ENCODE measurements at places on chromosomes 4 and X. TPM values are rescaled to one million over a fixed set of nuclear protein-coding genes. Genes with fewer than 3 reads are reported as not detected.
A peak's percentile ranks its signal among the peaks of the same experiment; 100 is the strongest.

DNA sequence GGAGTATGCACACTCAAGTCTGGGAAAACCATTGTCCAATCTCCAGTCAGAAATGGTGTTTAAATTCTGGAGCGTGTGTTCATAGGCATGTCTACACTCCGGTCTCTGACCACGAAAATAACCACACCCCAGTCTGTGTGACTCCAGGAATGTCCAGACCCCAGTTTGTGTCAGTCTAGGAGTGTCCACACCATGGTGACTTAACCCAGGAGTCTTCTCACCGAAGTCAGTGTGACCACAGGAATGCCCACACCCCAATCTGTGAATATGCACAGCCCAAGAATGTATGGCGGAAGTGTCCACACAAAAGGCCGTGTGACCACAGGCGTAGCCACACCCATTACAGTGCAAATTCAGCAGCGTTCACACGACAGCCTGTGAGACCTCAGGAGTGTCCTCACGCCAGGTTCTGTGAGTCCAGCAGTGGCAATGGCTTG, 11.4 kb downstream of the FTSJ1 start:
- DNase-seq: no peak
- no peaks in the 10 kb centered on the region for H3K4me1 ChIP-seq
- peaks cover 4% of the 10 kb centered on the region for H3K36me3 ChIP-seq
- no peaks in the 10 kb centered on the region for H3K27me3 ChIP-seq

DNA sequence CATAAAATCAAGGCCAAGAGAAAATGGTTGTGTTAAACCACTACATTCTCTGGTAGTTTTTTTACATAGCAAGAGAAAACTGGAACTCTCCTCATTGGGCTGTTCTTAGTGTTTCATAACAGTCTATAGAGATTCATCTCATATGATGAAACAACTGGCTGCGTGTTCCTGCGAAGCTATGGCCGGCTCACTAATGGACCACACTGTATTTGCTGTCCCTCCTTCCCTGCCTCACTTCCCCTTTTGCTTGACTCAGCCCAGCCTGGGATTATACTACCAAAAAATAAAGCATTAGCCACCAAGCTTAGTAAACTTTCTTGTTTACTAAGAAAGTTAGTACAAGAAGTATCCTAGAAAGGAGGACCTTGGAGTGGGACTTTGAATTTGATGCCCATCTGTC, 31.6 kb upstream of the LSM6 start:
- H3K27ac ChIP-seq: no peak overlapping the region
- H3K36me3 ChIP-seq: no peaks in the 10 kb centered on the region
- no peak for DNase-seq
- H3K4me1 ChIP-seq: no peaks in the 10 kb centered on the region

GRCh38 chrX:19627533-19627932, 112.2 kb upstream of the MAP3K15 start:
- H3K4me1 ChIP-seq: peaks cover 67% of the 10 kb centered on the region
- DNase-seq: peak; percentile 22
- H3K27me3 ChIP-seq: no peaks in the 10 kb centered on the region
- H3K4me3 ChIP-seq: no peak overlapping the region
- peaks cover 35% of the 10 kb centered on the region for H3K36me3 ChIP-seq

DNA sequence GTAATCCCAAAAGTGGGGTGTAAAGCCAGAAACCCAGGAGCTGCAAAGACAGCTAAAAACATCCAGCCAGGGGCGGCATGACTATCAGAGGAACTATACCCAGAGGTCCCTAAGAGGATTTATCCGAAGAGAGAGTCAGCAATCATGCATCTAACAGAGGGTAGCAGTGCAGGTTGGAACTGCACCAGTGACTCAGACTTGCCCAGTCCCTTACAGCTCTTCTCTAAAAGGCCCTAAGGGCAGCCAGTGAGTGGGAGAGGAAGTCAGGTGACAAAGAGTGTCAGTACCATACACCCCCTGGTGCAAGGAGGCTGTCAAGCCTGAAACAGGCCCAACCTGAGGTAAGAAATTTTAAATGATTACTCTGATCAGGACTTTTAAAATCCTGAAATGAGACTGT, 88.1 kb downstream of the CAMK2D start:
- peak; percentile 59 for DNase-seq
- H3K4me3 ChIP-seq: no peak overlapping the region
- no peaks in the 10 kb centered on the region for H3K27me3 ChIP-seq
- peaks cover 36% of the 10 kb centered on the region for H3K4me1 ChIP-seq
- peak overlapping the region; percentile 64 for H3K27ac ChIP-seq
- peaks cover 31% of the 10 kb centered on the region for H3K36me3 ChIP-seq

DNA sequence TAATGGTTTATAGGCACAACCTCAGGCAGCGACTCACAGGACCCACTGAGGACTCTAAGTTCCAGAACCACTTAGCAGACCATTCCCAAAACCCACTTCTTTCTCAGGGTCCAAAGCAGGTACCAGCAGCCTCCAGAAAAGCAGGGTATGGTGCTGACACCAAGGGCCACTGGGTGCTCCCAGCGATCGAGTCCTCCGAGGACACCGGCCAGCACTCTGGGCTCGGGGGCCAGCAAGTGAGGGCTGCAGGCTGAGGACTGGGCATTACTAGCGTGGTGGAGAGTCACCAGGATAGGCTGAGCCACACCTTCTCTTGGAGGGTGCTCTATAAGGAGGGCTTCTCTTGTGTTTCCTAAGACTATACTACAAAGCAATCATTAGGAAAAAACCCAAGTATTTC, 19.3 kb downstream of the LETM1 start:
- H3K27me3 ChIP-seq: no peaks in the 10 kb centered on the region
- H3K36me3 ChIP-seq: peaks cover 48% of the 10 kb centered on the region
- no peak overlapping the region for H3K4me3 ChIP-seq
- no peak for DNase-seq

DNA sequence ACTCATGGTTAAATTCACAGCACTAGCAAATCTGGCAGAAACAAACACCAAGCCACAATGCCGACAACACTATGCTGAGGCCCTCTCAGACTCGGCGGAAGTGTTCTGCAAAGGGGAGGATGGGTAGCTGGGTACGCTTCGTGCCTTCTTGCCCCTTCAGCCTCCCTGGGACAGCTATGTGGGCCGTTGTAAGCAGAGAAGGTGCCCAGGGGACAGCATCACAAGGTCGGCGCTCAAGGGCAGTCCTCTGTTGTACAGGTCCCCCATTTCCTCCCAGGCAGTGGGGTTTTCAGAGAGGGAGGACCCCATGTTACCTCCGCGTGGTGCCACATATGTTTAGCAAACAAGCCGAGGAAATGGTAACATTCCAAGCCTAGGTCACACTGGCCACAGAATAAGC, 173.6 kb downstream of the AFAP1 start:
- peaks cover 23% of the 10 kb centered on the region for H3K4me1 ChIP-seq
- no peak overlapping the region for H3K4me3 ChIP-seq
- H3K36me3 ChIP-seq: no peaks in the 10 kb centered on the region
- H3K27me3 ChIP-seq: no peaks in the 10 kb centered on the region
- no peak for DNase-seq

DNA sequence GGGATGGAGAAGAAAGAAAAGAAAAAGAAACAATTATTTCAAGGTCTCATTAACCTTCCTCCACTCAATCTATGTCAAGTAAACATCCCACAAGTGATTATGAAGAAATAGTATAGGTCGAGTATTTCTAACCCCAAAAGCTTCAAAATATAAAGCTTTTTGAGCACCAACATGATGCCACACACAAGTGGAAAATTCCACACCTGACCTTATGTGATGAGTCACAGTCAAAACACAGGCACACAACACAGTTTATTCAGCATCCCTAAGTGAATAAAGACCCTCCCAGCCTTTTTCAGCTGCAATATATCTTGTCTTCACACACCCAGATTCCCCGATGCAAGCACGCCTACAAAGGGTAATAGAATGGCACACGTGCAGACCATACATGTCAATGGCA, 51.7 kb upstream of the VEGFC start:
- H3K27me3 ChIP-seq: no peaks in the 10 kb centered on the region
- H3K4me1 ChIP-seq: no peaks in the 10 kb centered on the region
- no peak overlapping the region for H3K4me3 ChIP-seq
- H3K27ac ChIP-seq: no peak overlapping the region
- no peak for DNase-seq

DNA sequence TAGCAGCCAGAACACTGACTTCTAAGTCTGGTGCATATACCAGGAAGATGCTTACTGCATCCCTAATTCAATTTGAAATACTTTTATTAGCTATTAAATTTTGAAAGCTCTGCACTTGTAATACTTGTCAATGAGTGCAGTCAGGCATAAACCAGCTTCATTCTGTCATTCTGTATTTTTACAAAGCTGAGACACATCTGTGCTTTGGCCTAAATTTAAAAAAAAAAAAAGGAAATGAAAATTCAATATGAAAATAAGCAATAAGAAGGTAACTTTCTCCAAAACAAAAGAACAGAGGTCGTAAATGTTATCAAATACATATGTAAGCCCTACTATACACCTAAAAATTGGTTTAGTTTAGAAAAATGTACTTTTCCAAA, 7.0 kb downstream of the SMIM14 start:
- H3K4me1 ChIP-seq: peaks cover 3% of the 10 kb centered on the region
- peaks cover 10% of the 10 kb centered on the region for H3K27me3 ChIP-seq
- H3K4me3 ChIP-seq: no peak overlapping the region
- no peaks in the 10 kb centered on the region for H3K36me3 ChIP-seq
- no peak for DNase-seq

DNA sequence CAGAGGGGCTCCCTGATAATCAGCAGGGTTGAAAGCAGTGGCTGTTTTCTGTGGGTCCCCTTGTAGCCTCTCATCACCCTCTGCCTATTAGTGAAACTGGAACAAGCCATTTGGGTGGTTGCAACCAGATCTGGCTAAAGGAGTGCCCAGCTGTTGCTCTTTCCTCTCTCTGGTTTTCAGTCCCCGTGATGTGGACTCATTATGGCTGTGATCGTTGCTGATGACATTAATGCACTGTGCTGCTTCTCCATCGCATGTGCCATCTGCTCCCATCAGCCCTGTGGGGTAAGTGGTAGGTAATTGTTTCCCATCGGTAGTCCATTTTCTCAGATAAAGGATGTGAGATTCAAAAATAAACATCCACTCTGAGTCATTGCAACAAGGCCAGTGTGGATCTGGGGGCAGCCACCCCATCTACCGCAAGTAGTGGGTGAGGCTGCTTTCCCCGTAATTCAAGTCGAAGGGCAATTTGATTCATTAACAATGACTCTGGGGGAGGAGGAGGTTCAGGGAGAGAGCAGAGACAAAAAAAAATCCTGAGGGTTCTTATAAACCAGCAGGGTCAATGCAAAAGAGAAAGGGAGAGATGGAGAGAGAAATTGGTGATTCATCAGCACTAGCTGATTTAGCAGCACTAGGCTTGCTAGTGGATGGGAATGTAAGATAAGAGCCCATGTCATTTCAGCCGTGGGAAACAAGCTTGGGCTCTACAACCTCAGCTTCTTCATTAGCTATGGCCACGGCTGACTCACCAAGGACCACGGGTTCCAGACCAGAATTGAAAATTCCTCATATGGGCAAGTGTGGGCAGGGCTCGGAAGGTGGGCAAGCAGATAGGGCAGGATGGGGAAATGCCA, 357.8 kb downstream of the MID1IP1 start:
- H3K27ac ChIP-seq: no peak overlapping the region
- H3K36me3 ChIP-seq: no peaks in the 10 kb centered on the region
- H3K27me3 ChIP-seq: peaks cover 5% of the 10 kb centered on the region
- peaks cover 5% of the 10 kb centered on the region for H3K4me1 ChIP-seq

DNA sequence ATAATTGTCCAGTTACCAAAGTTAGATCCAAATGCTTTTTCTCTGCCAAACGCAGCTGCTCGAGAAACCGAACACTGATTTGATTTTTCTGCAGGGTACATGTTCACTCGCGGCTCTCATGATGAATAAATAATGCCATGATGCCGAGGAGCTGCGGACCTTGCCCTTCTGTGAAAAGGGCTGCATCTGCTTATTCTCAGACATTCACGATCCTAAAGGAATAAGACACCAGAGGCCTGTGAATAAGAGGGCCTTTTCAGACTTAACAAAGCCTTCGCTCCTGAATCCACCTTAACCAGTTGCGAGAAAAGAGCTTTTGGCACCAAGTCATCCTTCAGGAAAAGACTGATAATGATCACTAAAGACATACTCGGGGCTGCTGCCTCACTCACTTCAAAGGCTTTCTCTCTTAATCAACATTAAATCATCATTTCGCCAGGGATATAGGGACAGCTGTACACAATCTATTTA, 147.5 kb downstream of the FBXO8 start:
- no peak for DNase-seq
- H3K4me3 ChIP-seq: no peak overlapping the region
- no peak overlapping the region for H3K27ac ChIP-seq
- H3K36me3 ChIP-seq: no peaks in the 10 kb centered on the region

DNA sequence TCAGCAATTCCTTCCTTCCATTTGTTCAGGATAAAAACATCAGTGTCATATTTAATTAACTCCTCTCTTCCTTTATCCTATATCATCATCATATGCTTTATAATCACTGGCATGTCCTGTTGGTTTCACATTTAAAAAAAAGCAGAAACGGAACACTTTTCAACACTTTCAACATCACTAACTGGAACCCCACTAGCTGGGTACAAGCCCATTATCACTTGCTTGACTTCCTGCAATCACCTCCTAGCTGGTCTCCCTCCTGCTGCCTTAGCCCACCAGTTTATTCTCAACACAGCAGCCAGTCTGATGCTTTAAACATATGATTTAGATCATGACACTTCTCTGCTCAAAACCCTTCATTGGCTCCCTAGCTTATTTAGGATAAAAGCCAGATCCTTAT, 116.4 kb upstream of the LSM6 start:
- no peak overlapping the region for H3K4me3 ChIP-seq
- peaks cover 8% of the 10 kb centered on the region for H3K4me1 ChIP-seq
- peaks cover 5% of the 10 kb centered on the region for H3K27me3 ChIP-seq
- no peak for DNase-seq

DNA sequence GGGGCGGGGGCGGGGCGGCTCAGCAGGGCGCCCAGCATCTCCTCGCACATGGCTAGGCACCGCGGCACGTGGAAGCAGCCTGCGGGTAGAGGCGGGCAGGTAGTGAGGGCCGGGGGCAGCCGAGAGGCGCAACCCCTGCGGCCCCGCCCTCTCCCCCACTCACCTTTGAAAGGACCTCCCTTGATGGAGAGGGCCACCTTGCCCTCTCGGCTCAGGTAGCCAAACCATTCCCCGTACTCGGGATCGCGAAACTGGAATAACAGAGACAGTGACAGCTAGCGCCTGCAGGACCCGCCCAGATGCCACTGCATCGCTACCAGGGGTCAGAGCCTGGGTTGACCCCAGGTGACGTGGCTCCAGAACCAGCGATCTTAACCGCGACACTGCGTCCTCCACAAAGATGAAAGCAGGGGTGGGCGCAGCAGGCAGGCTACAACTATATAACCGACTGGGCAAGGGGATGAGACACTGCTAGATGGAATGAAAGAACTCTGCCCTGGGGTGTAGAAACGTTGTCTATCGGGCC, 552 bp upstream of the NAA10 start:
- DNase-seq: no peak
- H3K4me3 ChIP-seq: peak overlapping the region; percentile 62
- H3K36me3 ChIP-seq: peaks cover 10% of the 10 kb centered on the region
- H3K27ac ChIP-seq: peak overlapping the region; percentile 30
- H3K4me1 ChIP-seq: peaks cover 31% of the 10 kb centered on the region

Gene MEPE
- not detected for total RNA-seq

Gene RHOH
- 159 TPM for total RNA-seq

Gene ENOPH1
- 45.3 TPM for total RNA-seq

Data from activated CD8-positive, alpha-beta T cell treated with anti-CD3 and anti-CD28 coated beads, Interleukin-2, amount 10 ng/mL, durations not matched to agents 7 days and 5 days (primary cell).